ENCODE measurements at places on chromosomes 7 and 10.

GRCh38 chr7:39531818-39532217 lies 34.4 kb upstream of the YAE1 start:
- H3K36me3 ChIP-seq, result no peaks in the 10 kb centered on the region
- no peak for DNase-seq
- no peak overlapping the region for H3K4me3 ChIP-seq
- no peaks in the 10 kb centered on the region for H3K4me1 ChIP-seq
- H3K27ac ChIP-seq, result no peak overlapping the region
- H3K27me3 ChIP-seq, result no peaks in the 10 kb centered on the region

DNA sequence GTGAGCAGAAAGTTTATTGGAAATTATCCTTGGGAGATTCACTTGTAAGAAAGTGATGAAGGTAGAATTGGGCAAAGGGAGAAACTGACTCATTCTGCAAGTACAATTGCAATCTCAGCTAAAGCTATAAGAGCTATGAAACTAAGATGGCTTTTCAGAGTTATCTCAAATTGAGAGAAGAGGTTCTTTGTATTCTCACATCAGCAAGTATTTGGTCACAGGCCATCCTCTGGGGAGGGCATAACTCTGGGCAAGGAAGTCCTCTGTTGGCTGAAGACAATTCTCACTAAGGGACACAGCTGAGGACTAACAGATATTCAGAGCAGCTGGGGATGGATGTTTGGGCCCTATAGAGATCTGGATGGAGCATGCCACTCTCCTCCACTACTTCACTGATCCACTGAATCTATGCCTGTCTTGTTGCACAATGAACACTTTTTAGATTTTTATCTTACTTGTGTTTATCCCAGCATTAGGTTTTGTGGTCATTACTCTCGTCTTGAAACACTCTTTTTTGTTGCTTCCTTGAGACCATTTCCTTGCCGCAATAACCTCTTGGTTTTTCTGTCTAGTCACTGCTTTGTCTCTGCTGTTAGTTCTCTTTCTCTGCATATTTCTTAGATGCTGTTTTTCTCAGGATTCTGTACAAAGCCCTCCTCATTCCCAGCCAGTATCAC lies 115.1 kb downstream of the GNAI1 start:
- DNase-seq, result no peak
- no peaks in the 10 kb centered on the region for H3K4me1 ChIP-seq
- no peaks in the 10 kb centered on the region for H3K27me3 ChIP-seq
- no peak overlapping the region for H3K27ac ChIP-seq
- H3K36me3 ChIP-seq, result no peaks in the 10 kb centered on the region
- no peak overlapping the region for H3K4me3 ChIP-seq

DNA sequence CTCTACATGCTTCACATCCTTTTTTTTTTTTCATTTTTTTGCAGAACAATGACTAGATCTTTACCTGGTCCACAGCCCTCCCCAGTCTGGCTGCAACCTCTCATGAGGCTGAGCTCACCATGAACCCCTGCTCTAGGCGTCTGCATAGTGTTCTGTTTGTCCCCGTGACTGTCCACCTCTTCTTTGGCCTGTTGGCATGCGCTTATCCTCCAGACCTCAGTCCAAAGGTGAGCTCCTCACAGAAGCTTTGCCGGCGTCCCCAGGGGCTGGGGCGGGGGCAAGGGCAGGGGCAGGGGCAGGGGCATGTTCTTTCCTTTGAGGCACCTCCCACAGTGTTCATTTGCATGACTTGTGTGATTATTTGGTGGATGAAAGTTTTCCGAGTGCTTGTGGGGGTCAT lies 218.4 kb upstream of the ZNF32 start:
- no peak overlapping the region for H3K27ac ChIP-seq
- no peaks in the 10 kb centered on the region for H3K27me3 ChIP-seq
- H3K36me3 ChIP-seq, result no peaks in the 10 kb centered on the region
- no peak overlapping the region for H3K4me3 ChIP-seq

GRCh38 chr10:73552819-73553715 lies 38.1 kb downstream of the USP54 start:
- H3K4me3 ChIP-seq, result no peak overlapping the region
- H3K27ac ChIP-seq, result no peak overlapping the region
- no peak for DNase-seq
- H3K27me3 ChIP-seq, result no peaks in the 10 kb centered on the region
- H3K4me1 ChIP-seq, result no peaks in the 10 kb centered on the region
- H3K36me3 ChIP-seq, result no peaks in the 10 kb centered on the region

DNA sequence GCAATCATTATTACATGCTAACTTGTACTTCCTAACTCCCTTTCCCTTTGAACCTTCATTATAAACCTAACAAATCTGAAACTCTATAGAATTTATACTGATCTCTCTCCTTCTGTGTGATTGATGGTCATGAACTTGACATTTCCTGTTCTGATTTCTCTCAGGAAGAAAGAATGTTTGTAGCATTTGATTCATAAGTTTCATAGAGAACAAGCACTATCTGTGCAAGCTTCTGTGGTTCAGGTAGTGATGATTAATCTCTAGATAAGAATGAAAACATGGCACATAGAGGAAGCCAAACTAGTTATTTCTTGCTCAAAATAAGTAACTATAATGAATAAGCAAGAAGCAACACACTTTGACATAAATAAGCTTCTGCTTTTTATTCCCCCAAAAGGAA lies 34.2 kb downstream of the TFPI2 start:
- DNase-seq, result no peak
- no peak overlapping the region for H3K4me3 ChIP-seq
- no peaks in the 10 kb centered on the region for H3K36me3 ChIP-seq
- H3K4me1 ChIP-seq, result no peaks in the 10 kb centered on the region
- no peaks in the 10 kb centered on the region for H3K27me3 ChIP-seq

DNA sequence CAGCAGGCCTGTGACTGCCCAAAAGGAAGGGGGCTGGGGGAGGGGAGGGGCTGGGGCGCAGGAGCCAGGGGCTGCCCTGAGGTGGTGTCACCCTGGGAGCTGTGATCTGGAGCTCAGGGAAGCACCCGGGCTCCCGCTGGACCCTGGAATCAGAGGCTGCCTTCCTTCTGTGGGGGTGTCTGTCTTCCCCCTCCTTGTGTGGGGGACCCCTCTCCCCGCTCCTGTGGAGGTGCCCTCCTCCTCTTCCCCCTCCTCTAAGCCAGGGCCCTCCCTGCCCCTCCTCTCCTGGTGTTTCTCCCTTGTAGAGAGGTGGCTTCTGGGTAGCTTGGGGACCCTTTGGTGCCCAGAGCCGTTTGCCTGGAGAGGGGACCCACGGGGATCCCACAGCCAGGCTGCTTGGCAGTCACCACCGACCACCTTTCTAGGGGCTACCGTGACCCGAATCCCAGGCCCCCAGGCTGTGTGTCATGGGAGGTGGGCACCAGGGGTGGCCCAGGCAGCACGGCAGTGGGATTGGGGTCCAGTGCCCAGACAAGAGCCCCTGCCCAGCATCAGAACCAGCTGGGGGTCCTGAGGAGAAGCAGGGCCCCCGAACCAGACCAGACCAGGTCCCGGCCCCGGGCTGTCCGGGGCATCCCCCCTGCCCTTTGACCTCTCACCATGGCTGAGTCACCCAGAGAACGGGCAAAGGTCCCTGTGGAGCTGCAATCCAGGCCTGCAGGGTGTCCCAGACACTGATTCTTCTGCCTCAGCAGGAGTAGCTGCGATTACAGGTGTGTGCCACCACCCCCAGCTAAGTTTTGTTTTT lies 741 bp downstream of the PRAP1 start:
- H3K27me3 ChIP-seq, result peaks cover 51% of the 10 kb centered on the region
- no peak overlapping the region for H3K4me3 ChIP-seq
- peak; percentile 34 for DNase-seq

GRCh38 chr7:143304938-143305337 lies 11.0 kb upstream of the CLCN1 start:
- no peaks in the 10 kb centered on the region for H3K27me3 ChIP-seq
- H3K4me1 ChIP-seq, result peaks cover 24% of the 10 kb centered on the region

DNA sequence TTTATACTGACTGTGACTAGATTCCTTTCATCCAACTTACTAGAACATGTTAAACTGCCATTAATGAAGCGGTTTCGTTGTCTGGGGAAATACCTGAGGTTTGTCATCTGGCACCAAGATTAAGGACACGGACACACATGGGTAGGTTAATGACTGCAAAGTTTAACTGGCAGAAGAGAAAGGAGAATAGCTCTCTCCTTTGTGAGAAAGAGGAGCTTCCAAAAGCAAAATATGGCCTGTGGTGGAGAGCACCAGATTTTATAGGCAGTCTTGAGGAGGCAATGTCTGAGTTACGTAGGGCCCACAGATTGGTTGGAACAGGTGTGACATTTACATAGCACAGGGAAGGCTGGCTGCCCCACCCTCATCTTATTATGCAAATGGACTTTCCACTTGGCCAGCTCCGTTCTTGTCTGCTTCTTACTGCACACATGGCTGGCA lies 1193.0 kb upstream of the CELF2 start:
- no peak overlapping the region for H3K27ac ChIP-seq
- no peaks in the 10 kb centered on the region for H3K36me3 ChIP-seq
- H3K4me1 ChIP-seq, result no peaks in the 10 kb centered on the region
- H3K4me3 ChIP-seq, result no peak overlapping the region
- DNase-seq, result no peak

DNA sequence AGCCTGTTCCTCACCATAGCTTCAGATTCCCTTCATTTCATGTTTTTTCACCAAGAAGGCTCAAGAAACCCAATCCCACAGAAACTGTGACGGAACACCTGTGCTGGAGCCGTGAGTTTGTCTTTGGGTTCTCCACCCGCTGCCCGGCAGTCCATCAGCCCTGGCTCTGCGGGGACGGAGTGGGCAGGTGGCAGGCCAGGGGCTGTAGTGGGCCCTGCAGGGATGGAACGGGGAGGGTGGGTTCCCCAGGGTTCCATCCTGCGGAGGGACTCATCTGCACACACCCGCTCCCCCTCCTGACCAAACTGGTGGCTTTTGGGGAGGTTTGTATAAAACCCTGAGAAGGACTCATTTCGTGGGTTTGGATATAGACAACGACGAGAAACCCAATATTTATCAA lies 15.0 kb downstream of the CYP17A1 start:
- H3K36me3 ChIP-seq, result no peaks in the 10 kb centered on the region
- H3K4me1 ChIP-seq, result peaks cover 20% of the 10 kb centered on the region
- DNase-seq, result no peak
- no peaks in the 10 kb centered on the region for H3K27me3 ChIP-seq

DNA sequence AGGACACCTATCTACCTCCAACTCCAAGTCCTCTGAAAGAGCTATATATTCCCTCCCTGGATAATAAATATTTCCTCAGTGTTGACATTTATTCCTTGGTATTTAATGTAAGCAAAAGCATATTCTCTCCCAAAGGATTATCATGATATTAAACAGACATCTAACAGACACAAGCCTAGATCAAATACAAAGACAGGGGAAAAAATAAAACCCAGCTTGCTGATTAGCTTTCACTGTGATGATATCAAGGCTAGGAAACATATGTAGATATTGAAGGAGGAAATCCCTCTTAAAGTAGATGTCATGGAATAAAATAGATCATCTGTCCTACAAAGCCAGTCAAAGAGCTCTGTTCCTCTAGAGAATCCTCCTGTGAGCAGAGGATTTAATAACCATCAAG lies 95.2 kb downstream of the CRPPA start:
- no peak overlapping the region for H3K27ac ChIP-seq
- H3K4me3 ChIP-seq, result no peak overlapping the region
- DNase-seq, result no peak
- H3K4me1 ChIP-seq, result no peaks in the 10 kb centered on the region
- no peaks in the 10 kb centered on the region for H3K36me3 ChIP-seq

DNA sequence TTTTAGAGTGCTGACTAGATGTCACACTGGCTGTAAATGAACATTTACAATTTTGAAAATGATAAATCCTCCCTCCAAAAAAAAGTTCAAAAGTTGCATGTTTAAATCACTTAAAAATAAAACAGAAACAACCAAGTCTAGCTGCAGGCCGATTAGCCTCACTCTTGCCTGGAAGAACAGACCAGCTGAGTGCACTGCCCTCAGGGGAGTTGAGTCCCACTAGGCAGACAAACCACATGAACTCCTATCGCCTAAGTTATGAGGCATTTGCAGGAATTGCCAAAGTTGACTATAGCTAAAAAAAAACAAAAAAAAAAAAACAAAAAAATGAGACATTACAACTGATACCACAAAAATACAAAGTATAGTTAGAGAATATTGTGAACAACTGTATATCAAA lies 510.0 kb downstream of the ANKRD7 start:
- H3K4me3 ChIP-seq, result no peak overlapping the region
- H3K4me1 ChIP-seq, result no peaks in the 10 kb centered on the region
- no peak overlapping the region for H3K27ac ChIP-seq
- H3K27me3 ChIP-seq, result no peaks in the 10 kb centered on the region
- no peaks in the 10 kb centered on the region for H3K36me3 ChIP-seq
- DNase-seq, result no peak

DNA sequence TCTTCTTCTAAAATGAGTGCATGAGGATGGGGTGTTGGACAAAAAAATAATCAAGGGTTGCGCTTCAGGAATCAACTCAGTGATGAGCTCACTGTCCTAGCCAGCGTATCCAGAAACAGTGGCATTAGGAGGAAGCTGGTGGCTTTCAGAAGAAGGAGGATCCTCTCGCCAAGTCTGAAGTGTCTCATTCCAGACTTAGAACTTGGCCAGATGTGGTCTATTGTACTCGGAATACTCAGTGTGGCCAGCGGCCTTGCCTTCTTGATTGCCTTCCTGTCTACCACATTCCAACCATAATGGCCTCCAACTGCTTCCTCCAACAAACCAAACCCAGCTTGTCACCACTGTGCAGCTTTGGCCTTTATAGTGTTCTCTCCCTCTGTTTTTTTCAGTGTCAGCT lies 732.4 kb downstream of the KCNMA1 start:
- DNase-seq, result no peak
- H3K4me1 ChIP-seq, result no peaks in the 10 kb centered on the region
- no peaks in the 10 kb centered on the region for H3K27me3 ChIP-seq

GRCh38 chr7:44327981-44328380 lies 2.6 kb upstream of the CAMK2B start:
- H3K27ac ChIP-seq, result no peak overlapping the region
- H3K4me3 ChIP-seq, result no peak overlapping the region
- no peaks in the 10 kb centered on the region for H3K36me3 ChIP-seq
- peaks cover 33% of the 10 kb centered on the region for H3K27me3 ChIP-seq

DNA sequence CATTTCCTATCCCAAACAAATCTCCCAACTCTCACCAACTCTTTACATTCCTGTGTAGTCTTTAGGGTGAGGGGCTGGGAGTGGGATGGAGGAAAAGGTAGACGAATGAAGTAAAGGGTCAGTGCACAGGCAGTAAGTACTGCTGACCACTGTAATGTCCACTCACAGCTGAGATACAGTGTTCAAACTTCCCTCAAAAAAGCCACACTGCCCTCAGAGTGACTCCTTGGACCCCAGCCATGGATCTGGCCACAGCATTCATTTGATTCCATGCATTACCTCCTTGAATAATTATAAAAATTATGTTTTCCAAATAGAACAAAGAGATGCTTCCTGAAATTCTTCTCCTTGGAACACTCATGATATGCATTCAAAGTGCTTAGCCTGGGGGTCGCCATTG lies 19.8 kb upstream of the HIPK2 start:
- H3K4me3 ChIP-seq, result no peak overlapping the region
- DNase-seq, result no peak
- H3K27ac ChIP-seq, result no peak overlapping the region
- no peaks in the 10 kb centered on the region for H3K36me3 ChIP-seq

Data from lower lobe of right lung (tissue), 2 donors.